ENCODE measurements at places on chromosomes 1 and 21. TPM values are rescaled to one million over a fixed set of nuclear protein-coding genes. Genes with fewer than 3 reads are reported as not detected.

Gene FCRL1
- 0.84 TPM for total RNA-seq

Gene DIO1
- 36.5 TPM for total RNA-seq

Gene PRKAA2
- 2.7 TPM for total RNA-seq

DNA sequence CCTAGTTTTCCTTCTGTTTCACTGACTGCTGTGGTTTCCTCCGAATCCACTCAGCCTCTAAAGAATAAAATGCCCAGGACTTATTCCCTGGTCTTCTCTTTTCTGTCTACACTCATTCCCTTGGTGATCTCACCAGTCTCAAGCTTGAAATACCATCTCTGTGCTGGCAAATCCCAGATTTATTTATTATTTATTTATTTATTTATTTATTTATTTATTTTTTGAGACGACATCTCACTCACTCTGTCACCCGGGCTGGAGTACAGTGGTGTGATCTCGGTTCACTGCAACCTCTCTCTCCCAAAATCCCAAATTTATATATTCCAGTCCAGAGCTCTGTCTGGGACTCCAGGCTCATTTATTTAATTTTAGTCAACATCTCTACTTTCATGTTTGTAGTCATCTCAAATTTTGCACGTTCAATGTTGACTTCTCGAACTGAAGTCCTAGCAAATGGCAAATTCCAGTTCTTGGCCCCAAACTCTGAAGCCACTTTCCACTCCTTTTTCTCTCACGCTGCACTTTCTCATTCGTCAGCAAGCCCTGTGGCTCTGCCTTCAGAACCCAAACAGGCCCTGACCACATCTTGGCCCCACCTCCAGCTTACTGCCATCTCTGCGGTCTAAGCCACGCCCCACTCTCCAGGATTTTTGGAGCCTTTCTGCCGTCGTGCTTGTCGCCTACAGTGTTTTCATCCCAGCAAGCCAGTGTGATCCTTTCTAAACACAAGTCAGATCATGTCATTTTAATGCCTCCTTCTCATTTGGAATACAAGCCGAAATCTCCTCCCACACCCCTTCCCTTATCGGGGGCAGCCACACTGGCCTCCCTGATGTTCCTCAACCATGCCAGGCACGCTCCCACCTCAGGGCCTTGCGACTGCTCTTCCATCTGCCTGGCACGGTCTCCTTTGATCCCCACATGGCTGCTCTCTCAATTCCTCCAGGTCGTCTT is 14.2 kb upstream of the TENT5B start:
- H3K4me3 ChIP-seq = no peak overlapping the region
- DNase-seq = no peak
- H3K27ac ChIP-seq = no peak overlapping the region
- H3K4me1 ChIP-seq = no peaks in the 10 kb centered on the region
- H3K27me3 ChIP-seq = no peaks in the 10 kb centered on the region
- H3K36me3 ChIP-seq = no peaks in the 10 kb centered on the region

DNA sequence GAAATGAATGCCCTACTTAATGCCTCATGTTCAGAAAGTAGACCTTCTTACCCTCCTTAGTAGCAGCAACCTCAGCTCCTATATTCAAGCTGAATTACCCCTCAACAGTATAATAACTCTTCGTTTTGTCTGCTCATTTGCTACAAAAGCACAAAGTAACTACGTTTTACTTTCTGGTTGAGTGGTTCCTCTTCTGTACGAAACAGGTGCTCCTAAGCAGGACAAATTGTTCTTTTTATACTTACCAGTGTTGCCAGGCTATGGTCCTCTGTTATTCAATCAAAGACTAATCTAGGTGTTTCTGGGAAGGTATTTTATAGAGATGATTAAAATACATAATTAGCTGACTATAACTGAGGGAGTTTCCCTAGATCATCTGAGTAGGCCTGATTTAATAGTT is 484.2 kb upstream of the ADAMTS5 start:
- no peak overlapping the region for H3K27ac ChIP-seq
- no peaks in the 10 kb centered on the region for H3K27me3 ChIP-seq
- no peak overlapping the region for H3K4me3 ChIP-seq
- H3K36me3 ChIP-seq = no peaks in the 10 kb centered on the region

GRCh38 chr1:172401477-172401876 is 19.0 kb upstream of the C1orf105 start:
- no peaks in the 10 kb centered on the region for H3K4me1 ChIP-seq
- no peak overlapping the region for H3K27ac ChIP-seq
- no peak overlapping the region for H3K4me3 ChIP-seq
- DNase-seq = no peak
- H3K27me3 ChIP-seq = no peaks in the 10 kb centered on the region

Data from liver (tissue), 10 donors.